ENCODE measurements at places on chromosomes 7 and 10. TPM values are rescaled to one million over a fixed set of nuclear protein-coding genes. Genes with fewer than 3 reads are reported as not detected.

The CUZD1 gene
- 0.12 TPM for total RNA-seq

The SMKR1 gene
- total RNA-seq, result not detected

The CDK6 gene
- 27.5 TPM for total RNA-seq

The CNNM1 gene
- total RNA-seq, result 0.10 TPM

The SLC18A3 gene
- total RNA-seq, result not detected

The ANKRD22 gene
- total RNA-seq, result not detected

The PNLIPRP1 gene
- not detected for total RNA-seq

The RASSF4 gene
- 93.5 TPM for total RNA-seq

The CTTNBP2 gene
- 0.77 TPM for total RNA-seq

The NPY4R2 gene
- total RNA-seq, result not detected

The STEAP2 gene
- total RNA-seq, result 15.1 TPM

The FKBP6 gene
- total RNA-seq, result not detected

The CHCHD3 gene
- total RNA-seq, result 204 TPM

The NIPSNAP2 gene
- 374 TPM for total RNA-seq

The SMNDC1 gene
- 24.0 TPM for total RNA-seq

The GATA3 gene
- total RNA-seq, result 1.1 TPM

The NEURL1 gene
- not detected for total RNA-seq

The SMARCD3 gene
- 132 TPM for total RNA-seq

- DNase-seq, result no peak
Measured at GRCh38 chr7:50339990-50340500, 35.5 kb downstream of the IKZF1 start.

GRCh38 chr10:129586898-129587443 lies 119.9 kb downstream of the MGMT start:
- DNase-seq, result no peak

DNA sequence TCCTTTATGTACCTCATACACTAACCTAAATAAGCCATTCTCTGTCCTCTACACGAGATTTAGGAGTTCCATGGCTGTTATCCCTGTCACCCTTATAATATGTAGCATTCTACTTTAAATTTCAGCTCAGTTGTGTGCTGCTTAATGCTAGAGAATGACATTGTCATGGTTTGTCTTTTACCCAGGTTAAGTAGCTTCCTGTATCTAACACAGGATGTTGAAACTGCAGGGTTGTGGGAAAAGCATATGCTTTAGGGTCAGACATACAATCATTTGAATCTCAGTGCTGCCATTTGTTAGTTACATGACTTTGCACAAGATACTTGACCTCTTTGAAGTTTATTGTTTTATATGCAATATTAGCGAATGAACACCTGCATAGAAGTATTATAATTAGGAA lies 235.1 kb upstream of the CACNA2D1 start:
- DNase-seq, result no peak

DNA sequence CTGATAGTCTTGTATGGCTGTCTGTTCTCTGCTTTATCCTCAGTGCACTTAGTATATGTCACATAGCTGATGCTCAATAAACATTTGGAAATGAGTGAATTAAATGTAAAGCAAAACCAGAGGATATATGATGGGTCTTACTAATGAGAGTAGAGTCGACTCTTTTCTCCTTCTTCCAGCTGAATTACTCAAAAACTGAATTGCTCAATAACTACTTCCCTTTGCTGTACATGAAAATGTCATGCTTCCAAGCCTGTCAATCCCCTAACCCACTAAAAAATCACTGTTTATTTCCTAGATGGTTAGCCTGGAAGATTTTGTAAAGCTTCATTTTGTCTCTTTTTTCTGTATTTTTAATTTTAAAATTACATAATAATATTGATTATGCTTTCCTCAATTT lies 88.0 kb downstream of the OR13A1 start:
- no peak for DNase-seq

DNA sequence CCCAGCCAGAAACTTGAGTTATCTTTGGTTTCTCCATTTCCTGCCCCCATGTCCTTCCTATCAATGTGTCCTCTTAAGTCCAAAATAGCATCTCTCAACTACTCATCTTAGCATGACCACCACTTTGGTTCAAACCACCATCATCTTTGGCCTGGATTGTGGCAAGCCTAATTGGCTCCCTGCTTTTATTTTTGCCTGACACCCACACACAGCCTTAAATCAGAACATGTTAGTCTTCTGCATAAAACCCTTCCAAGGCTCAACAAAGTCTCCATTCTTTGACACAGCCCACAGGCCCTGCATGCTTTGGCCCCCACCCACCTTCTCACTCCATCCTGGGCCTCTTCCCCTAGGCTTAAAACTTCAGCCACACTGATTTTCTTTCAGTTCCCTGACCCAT lies 2.0 kb upstream of the TSPAN14 start:
- DNase-seq, result no peak

- no peak for DNase-seq
Measured at GRCh38 chr7:48627164-48627563, 297.2 kb upstream of the CDC14C start.

DNA sequence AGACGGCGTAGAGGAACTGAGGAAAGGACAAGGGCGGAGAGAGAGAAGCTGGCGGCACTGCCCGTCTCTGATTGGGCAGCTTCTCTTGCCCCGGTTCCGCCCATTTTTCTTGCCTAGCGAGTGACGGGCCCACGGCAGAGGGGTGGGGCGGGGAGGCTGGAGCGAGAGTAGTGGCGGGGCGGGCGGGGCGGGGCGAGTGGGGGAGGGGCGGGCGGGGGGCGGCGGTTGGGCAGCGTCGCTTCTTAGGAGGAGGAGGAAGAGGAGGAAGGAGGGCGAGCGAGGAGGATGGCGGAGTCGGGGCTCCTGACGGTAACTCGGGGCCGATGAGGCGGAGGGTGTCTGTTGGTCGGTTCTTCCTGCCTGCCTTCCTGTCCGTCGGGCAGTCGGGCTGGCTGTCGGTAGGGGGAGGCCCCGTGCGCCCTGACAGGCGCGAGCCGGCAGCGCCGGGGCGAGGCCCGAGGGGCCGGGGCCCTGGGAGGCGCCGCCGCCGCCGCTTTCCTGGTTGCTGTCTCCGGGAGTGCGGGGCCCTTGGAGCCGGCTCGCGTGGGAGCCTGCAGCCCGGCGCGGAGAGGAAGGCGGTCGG lies at the start of gene SHOC2:
TSS of gene SHOC2 (plus strand) at position 256 of the 583 bp plus-strand sequence. CDS start 44,755 bp downstream, outside the sequence.
- DNase-seq, result peak; percentile 99

GRCh38 chr7:39535064-39535463 lies 31.1 kb upstream of the YAE1 start:
- DNase-seq, result no peak

DNA sequence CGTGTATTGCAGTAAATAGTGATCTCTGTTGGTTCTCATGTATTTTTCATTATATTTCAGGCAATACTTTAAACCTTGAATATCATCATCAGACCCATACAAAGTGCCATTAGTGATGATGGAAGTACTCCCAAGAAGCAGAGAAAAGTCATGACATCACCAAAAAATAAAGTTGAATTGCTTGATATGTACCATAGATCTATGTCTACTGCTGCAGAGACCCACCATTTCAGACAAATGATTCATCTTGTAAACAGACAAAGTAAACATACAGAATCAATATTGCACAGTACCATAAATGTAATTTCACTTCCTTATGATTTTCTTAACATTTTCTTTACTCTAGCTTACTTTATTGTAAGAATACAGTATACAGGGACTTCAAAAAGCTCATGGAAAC lies 347.8 kb downstream of the IPMK start:
- DNase-seq, result no peak

- DNase-seq, result peak; percentile 20
Measured at GRCh38 chr7:151725844-151726651, 150.9 kb downstream of the PRKAG2 start.

GRCh38 chr10:16606421-16606820 lies 84.7 kb upstream of the C1QL3 start:
- no peak for DNase-seq

DNA sequence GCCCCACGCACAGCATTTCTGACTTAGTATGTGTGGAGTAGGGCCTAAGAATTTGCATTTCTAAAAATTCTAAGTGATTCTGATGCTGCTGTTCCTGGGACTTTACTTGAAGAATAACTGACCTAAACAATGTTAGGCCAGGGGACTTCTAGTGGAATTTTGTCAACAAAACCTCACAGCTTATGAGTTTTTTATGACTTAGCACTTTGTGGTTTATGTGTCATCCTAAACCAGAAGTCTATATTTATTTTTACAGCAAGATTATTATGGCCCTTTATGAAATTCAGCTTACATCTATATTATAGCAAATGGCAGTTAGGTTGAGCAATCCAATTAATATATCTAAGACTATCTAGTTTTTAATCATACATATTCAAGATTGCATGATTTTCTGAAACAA lies 24.6 kb upstream of the BET1 start:
- DNase-seq, result no peak

GRCh38 chr10:80530816-80531215 lies 6.9 kb upstream of the SH2D4B start:
- no peak for DNase-seq

- DNase-seq, result no peak
Measured at GRCh38 chr7:148412691-148413090, 177.9 kb upstream of the C7orf33 start.

- no peak for DNase-seq
Measured at GRCh38 chr10:63346015-63346441, 119.7 kb downstream of the JMJD1C start.

DNA sequence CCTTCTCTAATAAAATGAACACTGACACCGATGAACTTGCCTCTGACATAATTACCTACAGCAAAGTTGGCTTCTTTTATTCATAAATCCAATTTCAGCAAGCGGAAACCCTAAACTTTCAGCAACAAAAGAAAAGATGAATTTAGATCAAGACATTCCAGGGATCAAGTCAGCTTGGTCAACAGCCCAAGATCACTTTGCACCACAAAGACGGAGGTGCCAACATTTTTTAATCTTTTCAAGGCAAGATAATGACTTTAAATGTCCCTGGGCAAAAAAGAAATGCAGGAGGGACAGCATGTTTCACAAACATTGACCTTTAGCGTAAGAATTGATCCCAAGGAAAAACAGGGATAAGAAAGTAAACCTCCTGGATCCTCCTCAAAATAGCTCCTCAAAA lies 636.9 kb downstream of the PARD3 start:
- no peak for DNase-seq

- DNase-seq, result no peak
Measured at GRCh38 chr10:117570880-117571279, 28.3 kb downstream of the EMX2 start.

DNA sequence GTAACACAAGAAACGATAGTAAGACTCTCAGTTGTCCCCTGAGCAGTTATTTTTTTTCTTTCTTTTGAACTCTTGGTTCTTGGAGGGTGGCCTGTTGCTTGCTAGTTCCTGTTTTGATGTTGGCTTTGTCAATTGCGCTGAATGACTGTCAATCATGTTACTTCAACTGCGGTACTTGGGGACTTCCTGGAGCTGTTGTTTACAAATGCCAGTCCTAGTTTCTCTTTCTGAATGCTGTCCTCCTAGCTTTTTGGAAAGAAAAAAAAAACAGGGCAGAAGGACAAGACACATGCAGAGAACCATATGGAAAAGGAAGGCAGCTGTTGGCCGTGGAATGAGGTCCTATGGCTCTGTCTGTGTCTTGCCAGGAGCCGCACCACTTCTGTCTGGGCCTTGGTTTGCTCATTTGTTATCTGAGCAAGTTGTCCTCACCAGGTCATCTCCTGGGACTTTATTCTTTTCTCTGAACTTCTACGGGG lies 7.0 kb upstream of the PDCD4 start:
- DNase-seq, result no peak

GRCh38 chr7:37193087-37193774 lies 255.4 kb downstream of the ELMO1 start:
- DNase-seq, result no peak

- DNase-seq, result no peak
Measured at GRCh38 chr7:2299870-2300512, 14.2 kb downstream of the SNX8 start.

GRCh38 chr7:134632937-134633540 lies 13.6 kb upstream of the BPGM start:
- DNase-seq, result no peak

DNA sequence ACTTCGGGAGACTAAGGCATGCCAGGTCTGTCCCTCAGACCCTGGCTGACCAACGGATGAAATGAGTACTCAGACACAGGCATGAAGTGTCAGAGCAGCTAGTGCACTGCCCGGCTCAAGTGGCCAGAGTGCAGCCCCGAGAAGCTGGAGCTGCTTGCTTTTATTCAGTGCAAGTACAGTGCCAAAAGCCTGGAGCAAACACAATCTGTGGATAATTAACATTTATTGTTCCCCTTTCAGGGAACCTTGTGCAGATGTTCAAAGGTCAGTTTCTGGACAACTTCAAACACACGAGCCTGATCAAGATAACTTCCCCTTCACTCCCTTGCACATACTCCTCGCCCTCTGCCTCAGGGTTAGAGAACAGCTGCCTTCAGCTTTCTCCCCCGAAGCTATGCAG lies 7.9 kb upstream of the ATE1 start:
- DNase-seq, result no peak

DNA sequence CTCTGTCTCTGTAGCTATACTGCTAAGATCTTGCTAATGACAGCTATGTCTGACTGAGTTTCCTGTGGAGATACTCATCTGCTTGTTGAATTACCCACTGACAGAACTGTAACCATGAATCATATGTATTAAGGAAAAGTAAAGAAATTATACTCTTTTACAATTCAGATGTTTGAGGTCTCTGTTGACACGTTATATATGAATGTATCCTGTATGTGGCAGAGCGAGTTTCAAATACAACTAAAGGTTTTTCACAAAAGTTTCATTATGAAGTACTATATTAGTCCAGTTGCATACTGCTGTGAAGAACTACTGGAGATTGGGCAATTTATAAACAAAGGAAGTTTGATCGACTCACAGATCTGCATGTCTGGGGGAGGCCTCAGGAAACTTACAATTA lies 232.5 kb downstream of the CDK14 start:
- DNase-seq, result no peak

GRCh38 chr10:116720241-116720643 lies 22.1 kb downstream of the HSPA12A start:
- DNase-seq, result no peak

DNA sequence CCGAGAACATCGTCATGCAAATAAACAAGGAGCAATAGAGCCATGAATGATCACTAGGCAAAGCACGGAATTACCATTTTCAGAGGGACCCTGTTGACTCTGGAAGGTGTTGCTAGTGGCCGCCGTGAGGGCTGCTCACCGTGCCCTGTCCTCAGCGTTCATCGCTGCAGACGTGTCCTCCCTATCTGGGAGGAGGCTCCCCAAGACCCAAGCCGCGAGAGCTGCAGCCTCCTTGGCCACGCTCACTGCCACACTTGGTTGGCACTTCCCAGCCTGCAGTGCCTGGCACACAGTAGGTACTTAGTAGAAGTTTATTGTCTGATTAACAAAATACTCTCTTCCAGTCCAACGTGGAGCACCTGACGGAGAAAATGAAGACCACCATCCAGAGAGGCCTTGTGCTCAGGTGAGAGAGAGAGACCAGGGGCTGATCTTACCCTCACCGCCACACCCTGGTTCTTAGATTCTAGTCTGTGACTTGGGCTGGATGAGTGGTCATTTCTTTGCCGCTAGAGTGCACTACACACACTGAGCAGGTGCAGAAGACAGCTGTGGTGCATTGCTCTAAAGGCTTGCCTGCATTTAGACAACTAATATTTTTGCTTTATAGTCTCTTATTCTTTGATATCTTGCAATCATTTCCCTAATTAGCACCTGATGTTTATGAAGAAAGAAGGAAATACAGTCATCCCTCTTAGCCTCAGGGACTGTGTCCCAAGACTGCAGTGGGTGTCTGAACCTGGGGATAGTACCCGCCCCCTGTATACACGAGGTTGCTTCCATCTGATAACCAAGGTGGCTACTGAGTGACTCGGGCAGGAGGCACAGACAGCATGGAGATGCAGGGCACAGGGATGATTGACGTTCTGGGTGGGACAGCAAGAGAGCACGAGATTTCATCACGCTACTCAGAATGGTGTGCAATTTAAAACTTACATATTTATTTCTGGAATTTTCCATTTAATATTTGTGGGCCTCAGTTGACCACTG lies 40.3 kb downstream of the PITRM1 start:
- no peak for DNase-seq

- DNase-seq, result no peak
Measured at GRCh38 chr10:101451261-101451660, 97.3 kb downstream of the BTRC start.

All from left ventricle myocardium superior (tissue), 1 donor.